ENCODE measurements at places on chromosomes 11 and 22.
A peak's percentile ranks its signal among the peaks of the same experiment; 100 is the strongest.

DNA sequence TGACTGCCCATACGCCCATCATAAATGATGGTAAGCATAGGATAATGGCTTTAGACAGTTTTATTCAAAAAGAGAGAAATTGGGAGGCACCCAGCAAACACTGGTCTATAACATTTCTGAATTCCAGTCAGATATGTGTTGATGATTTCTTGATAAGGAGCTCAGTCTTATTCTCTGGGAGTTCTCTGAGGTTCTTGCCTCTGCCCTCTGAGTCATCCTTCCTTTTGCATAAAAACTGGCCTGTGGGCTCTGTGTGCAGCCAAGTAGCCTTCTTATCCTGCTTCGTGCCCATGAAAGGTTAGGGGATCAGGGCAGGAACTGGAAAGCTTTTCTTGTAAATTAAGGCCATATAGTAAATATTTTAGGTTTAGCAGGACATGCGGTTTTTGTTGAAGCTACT is 48.9 kb downstream of the FAR1 start:
- no peak for DNase-seq

- no peak for DNase-seq
Measured at GRCh38 chr22:38564669-38565068, 5.3 kb downstream of the DMC1 start.

- peak; percentile 73 for DNase-seq
Measured at GRCh38 chr22:46355369-46355995, 20.0 kb downstream of the TRMU start.

DNA sequence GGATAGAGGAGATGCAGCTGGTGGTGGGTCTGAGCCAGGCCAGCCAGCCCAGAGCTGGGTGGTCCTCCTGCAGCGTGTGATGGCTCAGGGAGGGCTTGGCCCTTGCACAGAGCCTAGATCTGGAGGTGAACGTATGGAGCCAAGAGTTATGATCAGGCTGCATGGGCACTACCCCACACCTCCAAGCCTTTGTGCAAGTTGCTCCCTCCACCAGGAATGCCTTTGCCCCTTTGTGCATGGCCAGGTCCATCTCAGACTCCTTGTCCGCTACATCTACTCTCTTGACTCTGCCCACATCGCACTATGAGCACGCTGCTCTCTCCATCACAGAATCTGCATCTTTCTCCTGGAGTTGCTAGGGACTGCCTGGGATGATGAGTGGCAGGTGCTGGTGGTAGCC is 895.7 kb downstream of the TBC1D22A start:
- no peak for DNase-seq

- no peak for DNase-seq
Measured at GRCh38 chr11:122398851-122399250, 256.7 kb upstream of the UBASH3B start.

DNA sequence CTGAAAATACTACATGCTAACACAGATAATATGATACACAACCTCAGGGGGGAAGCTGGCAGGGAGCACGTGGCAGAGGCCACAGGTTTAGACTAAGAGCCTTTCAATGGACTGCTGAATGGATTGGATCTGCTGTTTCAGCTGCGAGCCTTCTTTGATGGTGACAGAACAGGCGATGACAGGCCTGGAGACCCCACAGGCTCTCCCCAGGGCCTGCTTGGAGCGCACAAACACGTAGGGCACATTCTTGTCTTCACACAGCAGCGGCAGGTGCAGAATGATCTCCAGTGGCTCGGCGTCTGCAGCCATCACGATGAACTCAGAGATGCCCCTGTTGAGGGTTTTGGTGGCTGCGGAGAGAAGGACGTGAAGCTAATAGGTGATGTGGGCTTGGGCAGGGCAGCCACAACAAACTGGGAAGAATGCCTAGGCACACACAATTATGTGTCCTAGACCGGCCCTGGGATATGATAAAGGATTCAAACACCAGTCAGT is 13.8 kb downstream of the SNU13 start:
- DNase-seq = no peak

GRCh38 chr11:65790902-65791650 is 4.2 kb downstream of the OVOL1 start:
- no peak for DNase-seq

GRCh38 chr11:65610404-65610803 is 3.6 kb downstream of the MAP3K11 start:
- no peak for DNase-seq

DNA sequence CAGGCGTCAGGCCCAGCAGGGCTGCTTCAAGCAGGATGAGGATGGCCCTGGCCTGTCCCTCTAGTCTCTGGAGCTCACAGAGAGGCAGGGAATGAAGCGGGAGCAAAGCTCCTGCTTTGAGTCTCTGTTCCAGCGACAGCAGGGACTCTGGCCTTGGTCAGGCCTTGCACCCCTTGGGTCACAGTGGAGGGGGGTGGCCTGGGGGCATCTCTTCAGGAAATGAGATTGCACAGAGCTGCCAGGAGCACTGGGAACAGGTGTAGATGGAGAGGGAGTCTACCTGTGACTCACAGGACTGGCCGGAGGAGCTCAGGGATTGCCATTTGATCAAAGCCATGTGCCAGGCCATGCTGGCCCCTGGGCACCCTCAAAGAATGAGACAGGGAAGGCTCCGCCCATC is 1.6 kb downstream of the ANO1 start:
- no peak for DNase-seq

GRCh38 chr22:22593964-22594656 is 35.0 kb upstream of the PRAME start:
- DNase-seq = peak; percentile 72

- no peak for DNase-seq
Measured at GRCh38 chr22:28395920-28396753, 283.5 kb downstream of the TTC28 start.

GRCh38 chr11:70637186-70637800 is 239.0 kb downstream of the CTTN start:
- DNase-seq = no peak
